ENCODE measurements at places on chromosomes 3 and 15.

- DNase-seq: no peak
These were observed 33.7 kb downstream of the SLC24A1 start for GRCh38 chr15:65655457-65655856.

GRCh38 chr15:25417604-25418003, 21.2 kb downstream of the UBE3A start:
- DNase-seq: no peak

DNA sequence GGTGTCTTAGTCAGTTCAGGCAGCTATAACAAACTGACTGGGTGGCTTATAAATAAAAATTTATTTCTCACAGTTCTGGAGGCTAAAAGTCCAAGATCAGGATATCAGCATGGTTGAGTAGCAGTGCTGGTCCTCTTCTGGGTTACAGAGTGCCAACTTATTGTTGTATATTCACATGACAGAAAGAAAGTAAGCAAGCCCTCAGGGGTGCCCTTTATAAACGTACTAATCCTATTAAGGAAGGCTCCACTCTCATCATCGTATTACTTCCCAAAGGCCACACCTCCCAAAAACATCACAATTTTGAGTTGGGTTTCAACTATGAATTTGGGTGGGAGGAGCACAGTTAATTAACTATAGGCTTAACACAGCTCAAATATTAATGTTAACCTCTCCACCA, 653.0 kb downstream of the DIPK2A start:
- DNase-seq: no peak

DNA sequence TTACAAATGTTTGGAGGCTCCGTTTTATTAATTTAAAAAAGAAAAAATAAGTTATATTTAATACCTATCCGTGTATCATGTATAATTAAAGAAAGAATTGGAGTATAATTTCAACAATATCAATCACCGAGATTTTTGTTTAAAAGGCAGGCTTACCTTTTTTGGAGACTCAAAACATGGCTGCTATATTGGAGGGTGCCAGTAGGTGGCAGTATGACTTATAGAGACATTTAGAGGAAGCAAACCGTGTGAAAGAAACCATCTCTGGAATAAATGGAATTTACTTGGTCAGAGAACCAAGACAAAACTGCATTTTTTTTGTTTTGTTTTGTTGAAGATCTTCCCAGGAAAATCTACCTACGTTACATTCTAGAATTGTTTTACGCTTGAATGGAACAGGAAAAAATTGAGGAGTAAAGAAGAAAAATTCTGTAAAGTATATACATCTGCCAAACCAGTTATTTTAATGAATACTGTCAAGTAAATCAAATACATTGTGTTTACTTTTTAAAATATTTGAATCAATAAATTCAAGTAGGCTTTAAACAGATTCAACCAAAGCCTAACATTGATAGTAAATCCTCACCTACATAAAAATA, 802.6 kb upstream of the ALCAM start:
- peak; percentile 7 for DNase-seq

GRCh38 chr15:92845126-92845508, 55.0 kb upstream of the CHD2 start:
- no peak for DNase-seq

GRCh38 chr15:97993310-97993738, 32.8 kb downstream of the ARRDC4 start:
- no peak for DNase-seq

- no peak for DNase-seq
These were observed 1045.7 kb upstream of the CFAP20DC start for GRCh38 chr3:60095516-60095915.

- no peak for DNase-seq
These were observed 113.2 kb upstream of the MYO5C start for GRCh38 chr15:52408823-52409222.

DNA sequence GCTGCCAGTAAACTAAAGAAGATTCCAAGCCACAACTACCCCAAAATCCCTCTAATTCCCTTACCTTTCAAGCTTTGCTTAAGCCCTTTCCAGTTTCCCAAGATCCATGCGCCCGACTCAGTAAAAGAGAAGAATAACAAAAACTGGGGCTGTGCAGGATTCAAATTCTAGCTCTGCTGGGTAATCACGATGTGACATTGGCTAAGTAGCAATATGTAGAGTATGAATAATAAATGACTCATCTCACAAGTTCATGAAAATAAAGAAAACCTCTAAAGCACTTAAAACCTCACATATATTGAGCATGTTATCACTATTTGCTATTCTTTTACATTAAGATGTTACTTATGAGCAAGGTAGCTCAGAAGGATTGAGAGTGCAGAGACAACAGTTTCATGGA, 522.2 kb upstream of the ZNF717 start:
- no peak for DNase-seq

DNA sequence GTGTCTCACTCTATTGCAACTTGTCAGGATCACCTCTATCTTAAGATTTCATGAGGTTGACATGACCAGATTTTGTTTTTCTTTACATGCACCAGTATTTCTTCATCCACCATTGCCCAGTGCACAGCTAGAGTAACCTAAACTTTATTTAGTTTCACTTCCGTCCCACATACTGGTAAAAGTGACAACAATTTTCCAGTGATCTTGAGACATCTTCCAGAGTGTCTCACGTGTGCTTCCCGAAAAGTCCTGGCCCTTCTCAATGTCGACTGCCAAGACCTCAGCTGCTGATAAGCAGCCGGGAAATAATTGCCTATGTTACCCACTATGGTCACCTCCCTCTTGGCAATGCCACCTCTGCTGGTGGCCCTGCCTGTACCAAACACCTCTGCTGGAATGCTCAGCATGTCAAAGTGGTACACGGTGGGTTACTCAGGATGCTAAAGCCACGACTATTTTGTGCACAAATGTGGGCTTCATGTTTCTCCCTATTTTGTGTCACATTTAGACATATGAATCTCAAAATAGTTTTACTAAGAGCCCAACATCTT, 379.7 kb upstream of the TGFBR2 start:
- no peak for DNase-seq

GRCh38 chr3:119594066-119594465, 3.6 kb upstream of the PLA1A start:
- no peak for DNase-seq

GRCh38 chr3:159960188-159961148, 28.2 kb upstream of the IL12A start:
- no peak for DNase-seq

DNA sequence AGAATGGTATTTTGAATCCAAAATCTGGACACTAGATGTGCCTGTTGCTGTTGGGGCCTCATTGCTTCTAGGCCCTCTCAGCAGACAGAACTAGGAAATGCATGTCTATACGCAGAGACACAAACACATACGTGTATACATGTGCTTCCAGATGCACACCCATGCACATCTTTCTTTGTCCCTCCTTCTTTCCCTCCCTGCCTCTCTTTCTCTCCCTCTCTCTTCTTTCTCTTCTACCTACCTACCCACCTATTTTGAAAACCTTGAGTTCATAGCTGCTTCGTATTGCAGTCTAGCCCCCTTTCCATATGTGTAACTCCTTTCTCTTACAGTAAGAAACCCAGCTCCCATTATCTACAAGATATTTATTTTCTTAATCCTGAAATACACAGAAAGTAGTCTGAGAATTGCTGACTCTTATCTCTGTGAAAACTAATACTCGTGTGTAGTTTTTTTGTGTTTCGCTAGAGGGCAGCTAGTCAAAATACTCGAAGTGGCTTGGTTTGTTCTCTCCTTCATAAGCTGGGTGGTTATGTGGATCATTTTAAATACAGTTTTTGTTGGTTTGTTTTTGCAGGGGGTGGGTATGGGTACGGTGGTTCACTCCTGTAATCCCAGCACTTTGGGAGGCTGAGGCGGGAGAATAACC, 18.5 kb downstream of the RPL32 start:
- DNase-seq: peak; percentile 51

GRCh38 chr3:55630921-55631299, 143.8 kb upstream of the WNT5A start:
- DNase-seq: no peak

DNA sequence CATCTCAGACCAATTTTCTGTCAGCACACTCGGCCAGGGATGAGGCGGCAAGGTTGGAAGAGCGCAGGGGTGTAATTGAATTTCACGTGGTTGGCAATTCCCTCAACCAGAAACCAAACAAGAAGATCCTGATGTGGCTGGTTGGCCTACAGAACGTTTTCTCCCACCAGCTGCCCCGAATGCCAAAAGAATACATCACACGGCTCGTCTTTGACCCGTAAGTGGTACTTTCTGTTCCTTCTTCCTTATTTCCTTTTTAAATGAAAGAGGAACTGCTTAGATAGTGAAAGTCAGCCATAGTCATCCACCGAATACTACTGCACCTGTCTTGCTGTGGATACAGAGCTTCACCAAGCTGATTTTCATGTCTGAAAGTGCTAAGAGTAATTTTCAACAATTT, 60.1 kb downstream of the SGO1 start:
- no peak for DNase-seq

GRCh38 chr3:5072100-5072816, 49.8 kb upstream of the ARL8B start:
- DNase-seq: no peak

- DNase-seq: peak; percentile 57
These were observed 28.3 kb downstream of the RSL24D1 start for GRCh38 chr15:55168350-55168974.

GRCh38 chr3:186299327-186299726, 62.7 kb downstream of the DGKG start:
- no peak for DNase-seq

DNA sequence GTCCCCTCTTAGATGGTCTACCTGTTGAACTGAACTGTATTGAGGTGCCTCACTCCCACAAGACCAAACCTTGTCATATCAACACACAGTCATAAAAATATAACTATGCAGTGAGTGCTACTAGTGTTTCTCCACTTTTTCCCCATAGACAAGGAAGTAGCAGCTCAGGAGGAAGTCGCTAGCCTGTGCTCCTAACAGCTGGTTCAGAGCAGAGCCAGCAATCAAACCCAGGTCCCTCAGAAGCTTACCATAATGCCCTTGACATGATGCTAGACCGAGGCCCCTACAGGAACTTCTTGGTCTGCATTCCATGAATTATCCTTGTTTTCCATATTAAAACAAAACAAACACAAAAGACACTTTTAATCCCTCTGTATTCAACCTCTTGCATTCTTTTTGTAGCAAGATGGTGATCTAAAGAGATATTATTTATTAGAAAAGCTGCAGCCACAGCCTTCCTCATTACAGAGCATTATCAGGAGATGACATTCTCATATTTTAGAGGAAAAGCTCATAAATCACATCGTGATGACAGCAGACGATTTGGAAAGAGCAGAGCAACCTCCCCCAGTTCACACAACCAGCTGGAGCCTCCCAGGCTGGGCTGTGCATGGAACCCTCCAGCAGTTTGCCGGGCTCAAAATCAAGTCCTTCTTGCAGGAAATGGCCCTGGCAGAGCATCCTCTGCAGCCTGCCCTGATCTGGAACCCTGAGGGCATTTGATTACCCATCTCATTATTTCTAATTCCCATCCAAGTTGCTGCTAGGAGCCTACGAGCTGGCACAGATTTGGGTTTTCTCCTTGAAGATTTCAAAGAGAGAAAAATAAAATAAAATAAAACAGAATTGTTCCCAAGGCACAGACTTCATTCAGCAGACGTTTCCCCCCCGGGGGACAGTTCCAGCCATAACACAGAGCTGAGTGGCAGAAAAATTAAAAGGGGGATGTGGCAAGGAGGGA, 118.8 kb downstream of the SRGAP3 start:
- DNase-seq: no peak

- DNase-seq: no peak
These were observed 15.9 kb upstream of the LCMT2 start for GRCh38 chr15:43346305-43346704.

DNA sequence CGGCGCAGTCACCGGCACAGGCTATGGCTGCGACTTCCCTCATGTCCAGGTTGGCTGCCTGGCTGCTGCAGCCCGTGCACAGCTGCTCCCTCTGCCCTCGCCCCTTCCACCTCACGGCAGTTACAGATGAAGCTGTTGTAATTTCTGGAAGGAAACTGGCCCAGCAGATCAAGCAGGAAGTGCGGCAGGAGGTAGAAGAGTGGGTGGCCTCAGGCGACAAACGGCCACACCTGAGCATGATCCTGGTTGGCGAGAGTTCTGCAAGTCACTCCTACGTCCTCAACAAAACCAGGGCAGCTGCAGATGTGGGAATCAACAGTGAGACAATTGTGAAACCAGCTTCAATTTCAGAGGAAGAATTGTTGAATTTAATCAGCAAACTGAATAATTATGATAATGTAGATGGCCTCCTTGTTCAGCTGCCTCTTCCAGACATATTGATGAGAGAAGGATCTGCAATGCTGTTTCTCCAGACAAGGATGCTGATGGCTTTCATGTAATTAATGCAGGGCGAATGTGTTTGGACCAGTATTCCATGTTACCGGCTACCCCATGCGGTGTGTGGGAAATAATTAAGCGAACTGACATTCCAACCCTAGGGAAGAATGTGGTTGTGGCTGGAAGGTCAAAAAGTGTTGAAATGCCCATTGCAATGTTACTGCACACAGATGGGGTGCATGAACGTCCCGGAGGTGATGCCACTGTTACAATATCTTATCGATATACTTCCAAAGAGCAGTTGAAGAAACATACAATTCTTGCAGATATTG, 13.2 kb upstream of the GNB4 start:
- no peak for DNase-seq

Data from HEK293T (cell line).